ENCODE measurements at places on chromosomes 12 and 14.

DNA sequence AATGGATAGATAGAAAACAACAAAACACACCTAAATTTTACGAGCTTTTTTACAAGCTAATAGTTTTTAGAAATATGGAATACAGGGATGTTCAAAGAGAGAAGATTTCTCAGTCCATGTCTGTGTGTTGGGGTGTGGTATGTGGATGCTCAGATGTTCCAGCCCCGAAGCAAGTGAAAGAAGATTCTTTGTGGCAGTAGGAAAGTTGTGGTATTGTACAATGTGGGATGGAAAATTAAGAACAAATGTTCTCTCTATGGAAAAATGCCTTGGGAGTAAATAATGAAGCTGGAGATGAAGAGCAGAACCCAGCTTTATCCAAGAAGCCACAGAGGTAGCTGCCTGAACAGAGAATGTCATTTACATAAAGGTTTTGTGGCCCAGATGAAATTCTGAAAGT is 150.3 kb upstream of the PRKD1 start:
- no peak for DNase-seq

GRCh38 chr14:74265301-74265965 is 26.2 kb downstream of the VSX2 start:
- DNase-seq, result no peak

DNA sequence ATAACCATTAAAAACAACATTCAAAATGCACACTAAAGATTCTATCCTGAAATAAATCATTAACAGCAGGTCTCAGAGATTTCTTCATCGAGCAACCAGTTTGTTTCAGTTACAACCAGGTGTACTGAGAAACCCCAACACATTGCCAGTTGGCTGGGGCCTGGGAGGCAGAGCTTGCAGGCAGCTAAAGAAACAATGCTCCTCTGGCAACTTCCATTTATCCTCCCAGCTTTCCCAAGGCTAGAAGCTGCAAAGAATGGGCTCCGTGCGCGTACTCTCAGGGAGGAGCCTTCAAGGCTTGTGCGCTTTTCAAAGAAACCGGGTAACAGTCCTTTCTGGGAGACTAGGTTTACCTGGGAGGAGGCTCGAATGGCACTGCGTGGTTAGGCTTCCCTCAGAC is 181.6 kb downstream of the MSRB3 start:
- no peak for DNase-seq

DNA sequence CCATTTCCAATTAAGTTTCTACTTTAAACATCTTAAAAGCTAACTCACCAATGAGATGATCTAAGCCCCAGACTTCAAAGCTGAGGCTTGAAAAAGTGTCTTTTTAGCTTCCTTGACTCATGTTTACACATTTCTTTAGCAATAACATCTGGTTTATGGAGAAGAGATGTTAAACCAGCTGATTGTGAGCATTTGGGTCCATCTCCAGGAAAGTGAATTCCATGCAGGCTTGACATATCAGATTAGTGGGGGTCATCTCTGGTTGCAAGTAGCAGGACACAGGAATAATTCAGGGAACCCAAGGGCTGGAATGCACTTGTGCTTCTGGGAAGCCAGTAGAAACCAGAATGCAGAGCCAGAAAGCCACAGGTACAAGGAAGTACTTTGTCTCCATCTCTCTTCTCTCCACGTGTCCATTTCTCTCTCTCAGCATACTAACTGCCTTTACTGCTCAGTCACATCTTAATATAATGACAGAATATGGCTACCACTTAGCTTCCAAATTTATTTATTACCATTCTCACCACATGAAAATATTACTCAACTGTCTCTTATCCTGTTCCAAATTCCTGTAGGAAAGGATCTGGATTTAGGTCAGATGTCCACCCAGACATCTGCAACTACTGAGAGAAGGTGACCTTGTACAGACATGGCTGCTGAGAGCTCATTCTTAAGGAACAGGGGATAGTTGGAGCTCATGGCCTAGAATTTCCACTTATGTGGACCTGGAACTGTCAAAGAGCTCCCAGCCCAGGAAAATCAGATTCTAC is 104.4 kb downstream of the SCN8A start:
- no peak for DNase-seq

DNA sequence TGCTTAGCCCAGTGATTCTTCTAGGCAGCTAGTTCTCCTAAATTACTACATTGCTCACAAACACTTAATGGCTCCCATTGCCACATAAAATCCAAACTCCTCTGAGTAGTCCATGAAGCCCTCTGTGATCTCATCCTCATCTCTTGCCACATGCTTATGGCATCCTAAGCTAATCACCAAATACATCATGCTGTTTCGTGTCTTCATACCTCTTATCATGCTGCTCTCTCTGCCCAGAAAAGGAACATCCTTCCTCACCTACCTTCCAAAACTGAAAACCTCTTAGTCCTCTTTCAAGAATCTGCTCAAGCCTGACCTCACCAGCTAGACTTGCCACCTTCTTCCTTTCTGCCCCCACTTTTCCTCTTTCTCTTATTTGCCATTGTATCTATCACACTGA is 108.5 kb downstream of the DUSP6 start:
- DNase-seq, result no peak

- DNase-seq, result no peak
These were observed 67.2 kb downstream of the AEBP2 start for GRCh38 chr12:19506497-19506896.

DNA sequence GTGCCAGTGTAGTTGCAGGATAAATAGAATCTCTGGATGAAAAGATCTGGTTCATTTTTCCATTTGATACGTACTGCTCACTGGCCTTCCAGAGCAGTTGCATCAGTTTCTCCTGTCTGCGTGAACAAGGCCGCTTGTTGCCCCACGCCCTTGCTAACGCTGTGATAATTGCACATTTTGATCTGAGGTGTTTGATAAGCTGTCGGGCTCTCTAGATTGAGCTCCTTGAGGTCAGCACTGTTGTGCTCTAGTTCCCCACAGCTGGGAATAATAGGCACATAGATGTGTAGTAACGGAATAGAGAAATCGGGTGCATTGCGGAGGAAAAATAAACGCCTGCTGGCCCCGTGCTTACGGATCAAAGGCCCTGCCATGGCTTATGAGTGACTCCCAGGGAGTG is 42.8 kb upstream of the TRAF3 start:
- no peak for DNase-seq

- peak; percentile 24 for DNase-seq
These were observed 33.3 kb upstream of the BEGAIN start for GRCh38 chr14:100620255-100621100.

DNA sequence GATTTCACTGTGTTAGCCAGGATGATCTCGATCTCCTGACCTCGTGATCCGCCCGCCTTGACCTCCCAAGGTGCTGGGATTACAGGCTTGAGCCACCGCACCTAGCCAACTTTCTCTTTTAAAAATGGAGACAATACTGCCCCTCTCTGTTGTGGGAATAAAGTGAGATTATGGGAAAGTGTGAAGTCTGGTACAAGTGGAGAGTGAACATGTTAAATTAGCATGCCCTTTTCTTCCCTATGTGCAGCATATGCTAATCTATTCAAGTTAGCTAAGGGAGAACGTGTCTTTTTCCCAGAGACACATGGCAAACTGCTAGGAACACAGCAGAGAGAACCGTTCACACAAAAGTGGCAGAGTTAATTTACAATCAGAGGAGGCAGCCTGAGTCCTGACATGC is 1.5 kb downstream of the COPS7A start:
- no peak for DNase-seq

- DNase-seq, result no peak
These were observed 242.9 kb downstream of the CHST11 start for GRCh38 chr12:104699489-104700190.

- no peak for DNase-seq
These were observed 32.4 kb downstream of the PITPNM2 start for GRCh38 chr12:123118497-123118896.

- no peak for DNase-seq
These were observed 219.4 kb downstream of the DIO2 start for GRCh38 chr14:79991866-79992265.

DNA sequence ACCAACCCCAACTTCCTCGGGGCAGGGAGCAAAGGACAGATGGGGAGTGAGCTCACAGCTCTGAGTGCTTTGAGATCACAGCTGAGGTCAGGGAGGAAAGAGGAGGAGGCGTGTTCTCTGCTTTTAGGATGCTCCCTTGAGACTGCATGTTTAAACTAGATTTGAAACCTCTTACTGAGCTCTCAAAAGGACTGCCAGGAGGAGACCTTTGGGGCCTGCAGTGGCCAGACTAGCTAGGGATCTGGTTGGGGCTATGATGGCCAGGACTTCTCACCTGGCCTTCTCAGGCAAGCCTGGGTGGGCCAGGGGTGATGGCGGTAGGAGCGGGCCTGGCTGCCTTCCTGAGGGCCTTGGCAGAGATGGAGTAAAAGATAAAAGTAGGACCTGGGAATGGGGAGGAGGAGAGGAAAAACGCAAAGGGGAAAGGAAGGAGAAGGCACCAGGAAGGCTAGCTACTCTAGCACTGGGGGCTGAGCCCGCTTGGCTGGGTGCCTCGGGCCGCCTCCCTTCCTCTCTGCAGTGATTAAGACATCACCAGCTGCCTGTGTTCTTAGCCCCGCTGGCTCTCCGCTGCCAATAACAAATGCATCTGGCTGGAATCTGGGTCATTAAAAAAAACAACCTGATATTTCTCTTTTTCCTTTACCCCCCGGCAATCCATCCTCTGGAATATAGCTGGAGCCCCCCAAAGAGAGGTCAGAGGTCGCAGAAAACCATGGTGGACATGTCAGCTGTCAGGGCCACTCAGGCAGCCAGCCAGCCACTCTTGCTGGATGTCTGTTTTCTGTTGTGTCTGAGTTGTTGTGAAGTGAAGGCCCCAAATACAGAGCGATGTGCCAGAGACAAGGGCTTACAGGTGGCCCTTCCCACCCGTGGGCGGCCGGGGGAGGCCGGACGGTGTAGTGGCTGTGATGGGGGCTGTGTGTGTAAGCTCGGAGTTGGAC is 141.3 kb downstream of the TSPAN9 start:
- DNase-seq, result peak; percentile 92

DNA sequence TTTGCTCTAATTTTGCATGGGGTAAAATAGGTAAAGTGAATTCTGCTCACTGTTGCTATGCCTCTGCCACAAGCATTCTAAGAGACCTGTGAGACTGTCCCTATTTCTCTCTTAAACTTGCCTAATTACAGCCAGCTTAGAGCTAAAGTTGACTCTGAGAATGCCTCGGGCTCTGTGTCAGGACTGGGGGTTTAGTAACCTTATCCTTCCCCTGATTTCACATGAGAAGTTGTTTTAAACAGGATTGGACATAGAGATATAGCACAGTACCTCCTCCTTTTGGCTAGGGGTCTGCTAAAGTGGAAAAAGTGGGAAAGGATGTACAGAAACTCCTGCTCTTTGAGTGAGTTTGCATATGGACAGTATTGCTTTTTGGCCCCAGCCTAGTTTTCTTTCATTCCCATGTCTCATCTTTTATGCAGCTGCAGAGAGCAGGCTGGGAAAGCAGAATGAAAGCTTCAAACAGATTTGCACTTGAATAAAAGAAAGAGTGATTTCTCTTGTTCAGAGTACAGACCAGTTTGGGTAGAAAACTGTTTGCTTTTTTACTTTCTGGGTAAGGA is 122.0 kb downstream of the RAD51B start:
- DNase-seq, result no peak

GRCh38 chr14:89571491-89571890 is 154.5 kb upstream of the FOXN3 start:
- DNase-seq, result no peak

All from Right ventricle myocardium superior (tissue), 1 donor.